ENCODE measurements at places on chromosomes 11 and 22.
A peak's percentile ranks its signal among the peaks of the same experiment; 100 is the strongest.

- no peak for DNase-seq
Measured at GRCh38 chr11:86941871-86942599, 13.2 kb downstream of the FZD4 start.

DNA sequence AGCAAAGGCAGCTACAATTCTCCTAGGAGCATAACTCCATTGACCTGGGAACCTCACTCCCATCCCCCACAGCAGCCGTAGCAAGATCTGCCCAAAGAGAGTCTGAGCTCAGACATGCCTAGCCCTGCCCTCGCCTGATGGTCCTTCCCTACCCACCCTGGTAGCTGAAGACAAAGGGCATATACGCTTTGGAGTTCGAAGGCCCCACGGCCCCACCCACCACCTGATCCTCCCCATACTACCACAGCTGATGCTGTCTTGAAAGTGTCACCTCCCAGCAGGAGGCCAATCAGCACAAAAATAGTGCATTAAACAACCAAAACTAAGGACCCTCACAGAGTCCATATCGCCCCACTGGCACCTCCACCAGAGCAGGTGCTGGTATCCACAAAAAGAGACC lies 22.6 kb upstream of the GNAZ start:
- no peak for DNase-seq

- DNase-seq = no peak
Measured at GRCh38 chr11:121412000-121412587, 40.0 kb upstream of the SORL1 start.

DNA sequence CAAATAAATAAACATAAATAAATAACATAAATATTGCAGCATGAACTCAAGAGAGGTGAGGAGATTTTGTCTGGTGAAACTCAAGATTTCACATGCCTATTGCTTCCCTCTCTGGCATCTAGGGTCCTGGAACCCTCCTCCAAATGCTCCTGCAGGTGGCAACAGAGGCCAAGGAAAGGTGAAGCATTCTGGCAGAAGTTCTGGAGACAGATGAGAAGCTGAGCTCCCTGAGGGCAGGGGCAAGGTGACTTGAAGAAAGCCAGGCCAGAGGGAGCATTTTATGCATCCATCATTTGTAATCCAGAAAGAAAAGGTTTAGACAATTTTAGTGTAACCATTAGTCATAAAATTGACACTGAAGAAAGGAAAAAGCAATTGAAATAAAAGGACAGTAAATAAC lies 64.9 kb downstream of the ENDOD1 start:
- DNase-seq = peak; percentile 78

DNA sequence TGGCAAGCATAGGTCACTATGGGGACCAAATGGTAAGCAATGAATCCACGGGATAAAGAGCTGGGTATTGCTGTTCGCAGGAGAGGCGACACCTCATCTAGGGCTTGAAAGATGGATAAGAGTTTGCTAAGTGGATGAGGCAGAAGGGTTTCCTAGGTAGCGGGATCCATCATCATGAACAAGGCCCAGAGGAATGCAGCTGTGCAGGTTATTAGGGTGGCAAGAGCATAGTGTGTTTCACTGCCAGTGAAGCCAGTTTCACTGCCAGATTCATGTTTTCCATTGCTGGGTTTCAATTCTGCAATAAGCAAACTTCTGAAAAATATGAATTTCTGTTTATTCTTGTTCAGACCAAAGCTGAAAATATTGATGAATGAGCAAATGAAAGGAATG lies 27.2 kb downstream of the WEE1 start:
- no peak for DNase-seq

All from iPS-NIHi11 (cell line).